ENCODE measurements at places on chromosomes 2 and 18.

- no peak for DNase-seq
Measured at GRCh38 chr2:226030369-226030768, 630.9 kb downstream of the NYAP2 start.

DNA sequence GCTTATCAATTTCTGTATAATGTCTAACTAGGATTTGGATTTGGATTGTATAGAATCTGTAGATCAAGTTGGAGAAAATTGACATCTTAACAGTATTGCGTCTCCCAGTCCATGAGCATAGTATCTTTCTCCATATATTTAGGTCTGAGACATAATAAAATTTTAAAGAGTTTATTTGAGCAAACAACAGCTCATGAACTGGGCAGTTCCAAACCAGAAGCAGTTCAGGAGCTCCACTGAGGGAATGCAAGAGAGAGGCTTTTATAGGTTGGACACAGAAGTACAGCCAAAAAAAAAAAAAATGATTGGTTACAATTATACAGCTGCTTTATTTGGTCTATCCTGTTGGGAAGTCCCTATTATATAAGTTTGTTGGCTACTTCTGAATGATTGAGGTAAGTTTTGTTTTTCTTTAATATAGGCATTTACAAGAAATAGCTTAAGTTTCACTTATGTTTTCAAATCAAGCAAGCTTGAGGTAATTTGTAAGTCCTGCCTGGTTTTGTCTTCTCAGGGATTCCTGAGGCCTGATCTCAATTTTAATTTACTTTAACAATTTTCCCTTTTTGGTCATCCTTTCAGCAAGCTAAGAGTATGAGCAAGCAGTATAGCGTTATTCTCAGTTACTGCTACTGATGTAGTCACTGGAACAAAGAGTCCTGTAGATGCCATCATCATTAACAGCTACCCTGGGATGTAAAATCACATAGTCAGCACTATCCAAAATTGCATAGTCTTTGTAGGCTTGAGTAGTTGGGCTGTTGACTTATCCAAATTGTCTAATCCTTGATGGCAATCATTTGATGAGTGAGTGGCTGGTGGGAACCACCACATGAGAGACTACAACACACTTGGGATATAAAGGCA is 27.5 kb upstream of the RUFY4 start:
- DNase-seq, result no peak

- no peak for DNase-seq
Measured at GRCh38 chr2:11437602-11438001, 28.4 kb downstream of the E2F6 start.

DNA sequence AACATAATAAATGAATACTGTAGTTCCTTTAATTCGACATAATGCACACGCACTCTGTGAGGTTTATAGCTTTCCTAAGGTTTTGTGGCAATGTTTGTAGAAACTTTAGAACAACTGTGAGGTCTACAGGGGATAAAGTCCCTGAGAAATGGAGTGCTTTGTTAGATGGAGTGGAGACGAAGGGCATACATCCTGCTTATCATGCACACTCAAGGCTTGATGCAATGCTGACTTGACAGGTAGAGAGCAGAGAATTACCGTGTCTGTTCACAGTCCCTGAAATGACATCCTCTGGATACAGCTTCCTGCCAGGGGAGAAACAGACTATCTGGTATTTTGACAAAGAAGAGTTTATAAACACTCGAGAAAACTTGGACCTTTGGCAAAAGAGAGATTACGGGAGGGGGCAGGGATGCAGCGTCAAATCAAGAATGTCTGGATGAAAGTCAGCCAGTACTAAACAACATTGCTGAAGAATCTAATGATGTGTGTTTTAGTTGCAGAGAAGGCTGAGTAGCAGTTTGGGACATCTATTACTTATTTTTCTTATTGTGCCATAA is 766.9 kb upstream of the ZEB2 start:
- no peak for DNase-seq

DNA sequence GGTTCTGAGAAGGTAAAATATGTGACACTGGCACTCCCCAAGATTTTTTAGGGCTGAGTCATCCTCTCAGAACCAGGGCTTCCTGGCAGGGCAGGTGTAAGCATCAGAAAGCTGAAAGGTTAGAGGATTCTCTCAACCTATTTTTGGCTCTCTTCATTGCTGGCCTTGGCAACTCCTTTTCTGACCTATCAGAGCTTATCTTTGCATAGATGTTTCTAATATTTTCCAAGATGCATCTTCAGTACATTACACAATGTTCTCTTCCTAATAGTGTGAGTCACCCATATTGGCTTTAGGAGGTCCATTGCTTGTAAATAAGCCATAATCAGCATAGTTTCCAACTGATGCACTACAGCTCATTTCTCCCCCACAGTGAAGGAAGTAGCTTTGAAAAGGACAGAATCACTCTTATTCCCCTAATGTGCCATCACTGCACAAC is 2008.4 kb upstream of the PIK3C3 start:
- peak; percentile 78 for DNase-seq

GRCh38 chr2:387980-388421 is 100.1 kb upstream of the ALKAL2 start:
- DNase-seq, result no peak

- no peak for DNase-seq
Measured at GRCh38 chr2:226782092-226782713, 17.4 kb downstream of the IRS1 start.

DNA sequence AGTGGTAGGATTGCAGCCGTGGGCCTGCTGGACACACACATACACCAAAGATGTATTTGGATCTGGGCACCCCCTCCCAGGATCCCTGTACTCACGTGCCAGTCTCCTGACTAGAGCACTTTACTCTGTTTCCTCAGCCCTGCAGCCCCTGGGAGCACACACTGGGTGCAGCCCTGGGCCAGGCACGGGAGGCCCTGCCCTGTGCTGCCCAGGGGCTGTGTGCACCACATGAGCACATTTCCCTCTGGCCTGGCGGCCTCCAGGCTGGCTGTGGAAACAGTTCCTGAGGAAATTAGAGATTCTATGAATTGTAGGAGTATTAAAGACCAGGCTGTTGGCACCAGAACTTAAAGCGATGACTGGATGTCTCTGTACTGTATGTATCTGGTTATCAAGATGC is 45.4 kb downstream of the BCL2L11 start:
- no peak for DNase-seq
